Hippocampal formation (tissue), 2 donors: ENCODE measurements at places on chromosomes 12 and 14.

GRCh38 chr14:57875296-57875695 is 9.4 kb upstream of the SLC35F4 start:
- DNase-seq, result no peak

- DNase-seq, result no peak
Observed at GRCh38 chr12:49875115-49875720, 28.5 kb downstream of the FAIM2 start.

- DNase-seq, result no peak
Observed at GRCh38 chr14:65421201-65421981, 8.9 kb downstream of the FUT8 start.

DNA sequence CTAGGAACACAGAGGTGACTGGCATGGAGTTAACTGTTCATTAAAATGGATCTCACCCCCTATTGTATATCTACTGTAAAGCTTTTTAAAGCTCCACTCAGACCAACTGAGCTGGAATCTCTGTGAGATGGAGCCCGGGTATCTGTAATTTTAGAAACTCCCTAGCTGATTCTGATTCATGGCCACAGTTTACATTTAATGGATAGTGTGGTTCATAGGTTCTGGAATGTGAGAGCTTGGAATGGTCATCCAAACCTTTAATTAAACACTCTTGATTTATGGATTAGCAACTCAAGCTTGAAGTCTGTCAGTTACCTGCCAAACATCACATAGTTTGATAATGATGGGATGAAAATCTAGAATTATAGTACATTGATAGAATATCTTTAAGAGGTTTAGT is 183.8 kb downstream of the SLC25A21 start:
- DNase-seq, result no peak

- no peak for DNase-seq
Observed at GRCh38 chr12:7017870-7018349, 366 bp downstream of the LPCAT3 start.

DNA sequence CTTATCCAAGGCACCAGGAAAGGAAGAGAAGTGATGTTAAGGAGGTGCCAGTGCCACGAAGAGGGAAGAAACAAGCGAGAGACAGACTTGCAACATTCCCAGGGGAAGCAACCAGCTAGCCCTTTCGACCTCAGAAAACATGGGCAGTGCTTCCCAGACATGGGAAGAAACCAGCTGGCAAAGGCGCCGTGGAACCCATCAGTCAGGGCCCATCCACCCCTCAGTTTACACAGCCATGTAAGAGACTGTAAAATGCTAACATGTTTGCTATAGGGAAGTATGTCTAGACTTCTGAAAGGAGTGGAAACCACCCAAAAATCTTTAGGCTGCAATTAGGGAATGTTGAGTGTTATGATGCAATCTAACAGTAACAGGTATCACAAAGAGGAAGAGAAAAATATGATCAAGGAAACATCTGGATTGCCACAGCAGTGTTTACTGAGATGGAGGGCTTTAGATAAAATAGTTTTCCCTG is 26.3 kb downstream of the ANAPC5 start:
- no peak for DNase-seq

DNA sequence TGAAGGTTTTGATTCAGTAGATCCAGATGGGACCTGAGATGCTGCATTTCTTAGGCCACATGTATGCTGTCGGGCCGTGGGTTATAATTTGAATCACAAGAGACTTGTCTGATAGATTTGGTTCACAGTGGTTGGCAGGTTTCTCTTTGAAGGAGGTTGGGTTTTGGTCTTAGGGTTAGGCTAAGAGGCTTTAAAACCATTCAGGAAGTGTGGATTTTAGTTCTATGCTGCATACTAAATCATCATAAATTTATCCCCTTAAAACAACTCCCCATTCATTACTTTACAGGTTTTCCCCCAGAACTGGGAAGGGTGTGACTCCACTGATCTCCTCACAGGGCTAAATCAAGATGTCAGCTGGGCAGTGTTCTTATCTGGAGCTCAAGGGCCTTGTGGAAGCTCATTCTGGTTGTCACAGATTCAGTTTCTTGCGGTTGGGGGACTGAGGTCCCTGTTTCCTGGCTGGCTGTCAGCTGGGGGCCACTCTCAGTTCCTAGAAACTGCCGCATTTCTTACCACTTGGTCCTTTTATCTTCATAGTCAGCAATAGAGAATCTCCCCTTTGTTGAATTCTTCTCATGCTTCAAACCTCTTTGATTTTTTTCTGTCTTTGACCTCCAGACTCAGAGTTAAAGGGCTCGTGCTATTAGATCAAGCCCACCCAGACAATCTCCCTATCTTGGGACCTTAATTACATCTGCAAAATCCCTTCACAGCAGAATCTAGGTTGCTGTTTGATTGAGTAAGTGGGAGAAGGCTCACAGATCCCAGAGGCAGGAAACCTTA is 20.6 kb upstream of the PCNX1 start:
- no peak for DNase-seq

DNA sequence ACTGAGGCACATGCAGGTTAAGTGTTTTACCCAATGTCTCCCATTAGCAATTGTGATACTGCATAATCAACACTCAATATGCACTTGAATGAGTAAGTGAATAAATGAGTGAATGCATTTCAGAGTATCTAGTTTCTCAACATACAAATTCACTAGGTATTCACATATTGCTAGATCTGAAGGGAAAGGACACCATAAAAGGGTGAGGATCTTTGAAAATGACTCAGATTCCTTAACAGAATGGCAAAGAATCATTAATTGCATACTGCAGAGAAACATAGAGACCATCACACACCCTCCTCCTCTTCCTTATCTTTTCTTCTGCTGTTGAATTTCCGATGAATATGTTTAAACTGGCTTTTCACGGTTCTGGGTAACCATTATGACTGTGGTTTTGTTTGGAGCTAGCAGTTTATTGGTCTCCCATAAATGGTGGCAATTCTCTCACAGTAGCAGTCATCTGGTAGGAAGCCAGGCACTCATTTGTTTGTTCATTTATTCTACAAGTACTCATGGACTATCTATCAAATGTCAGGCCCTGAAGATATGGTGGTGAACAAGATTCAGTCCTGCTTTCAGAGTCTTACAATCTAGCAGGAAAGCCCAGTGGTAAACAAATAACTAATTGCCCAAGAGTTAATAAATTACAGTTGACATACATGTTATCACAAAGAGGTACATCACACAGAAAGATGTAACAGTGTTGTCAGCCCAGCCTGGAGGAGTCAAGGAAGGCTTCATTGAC is 70.2 kb downstream of the LLPH start:
- no peak for DNase-seq
